Cortex of kidney (tissue), 1 donor: ENCODE measurements at places on chromosomes 1 and 21.

DNA sequence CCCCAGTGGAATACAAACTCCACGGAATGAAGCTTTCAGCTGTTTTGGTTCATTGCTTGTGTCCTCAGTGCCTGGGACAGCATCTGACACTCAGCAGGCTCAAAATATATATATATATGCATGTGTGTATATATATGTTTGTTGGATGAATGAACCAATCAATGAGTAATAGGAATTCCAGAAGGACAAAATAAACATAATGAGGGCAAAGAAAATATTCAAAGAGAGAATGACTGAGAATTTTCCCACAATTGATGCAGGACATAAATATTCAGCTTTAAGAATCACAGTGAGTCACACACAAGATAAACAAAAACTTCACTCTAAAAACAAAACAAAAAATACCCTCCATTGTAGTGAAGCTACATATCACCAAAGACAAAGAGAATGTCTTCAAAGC, 64.0 kb downstream of the CHD5 start:
- DNase-seq = no peak

GRCh38 chr1:72241397-72241796, 40.9 kb downstream of the NEGR1 start:
- no peak for DNase-seq

DNA sequence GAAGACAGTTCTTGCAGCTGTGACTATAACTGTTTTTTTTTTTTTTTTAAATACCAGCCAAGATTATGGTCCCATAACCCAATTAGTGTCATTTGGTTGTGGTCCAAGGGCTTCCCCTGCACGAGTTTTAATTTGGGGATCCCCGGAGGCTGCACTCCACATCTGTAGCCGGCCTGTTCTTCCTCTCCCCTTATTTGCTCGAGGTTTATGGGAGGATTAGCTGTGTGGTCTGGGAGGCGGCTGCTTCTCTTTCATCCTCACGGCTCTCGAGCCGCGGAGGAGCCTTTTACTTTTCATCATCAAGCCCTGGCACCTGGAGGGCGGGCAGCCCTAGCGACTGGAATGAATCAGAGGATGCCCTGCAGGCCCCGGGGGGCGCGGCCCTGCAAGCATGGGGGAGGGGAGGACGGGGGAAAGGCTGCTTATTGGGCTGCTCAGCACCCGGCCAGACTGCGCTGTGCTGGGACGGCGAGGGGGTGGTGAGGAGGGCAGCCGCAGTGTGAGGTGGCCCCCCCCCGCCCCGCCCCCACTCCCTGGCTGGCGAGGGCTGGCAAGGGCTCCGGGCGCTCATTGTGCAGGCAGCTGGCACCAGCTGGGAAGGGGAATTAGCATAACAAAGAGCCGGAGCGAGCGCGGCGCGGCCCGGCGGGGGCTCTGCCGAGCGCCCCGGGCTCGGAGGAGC, 18.5 kb downstream of the SERTAD4 start:
- no peak for DNase-seq

- DNase-seq = no peak
Observed at GRCh38 chr1:156571919-156572662, at the start of gene IQGAP3. TSS of gene IQGAP3 (minus strand) at chr1:156572565. CDS start at chr1:156572529, 36 bp downstream.

DNA sequence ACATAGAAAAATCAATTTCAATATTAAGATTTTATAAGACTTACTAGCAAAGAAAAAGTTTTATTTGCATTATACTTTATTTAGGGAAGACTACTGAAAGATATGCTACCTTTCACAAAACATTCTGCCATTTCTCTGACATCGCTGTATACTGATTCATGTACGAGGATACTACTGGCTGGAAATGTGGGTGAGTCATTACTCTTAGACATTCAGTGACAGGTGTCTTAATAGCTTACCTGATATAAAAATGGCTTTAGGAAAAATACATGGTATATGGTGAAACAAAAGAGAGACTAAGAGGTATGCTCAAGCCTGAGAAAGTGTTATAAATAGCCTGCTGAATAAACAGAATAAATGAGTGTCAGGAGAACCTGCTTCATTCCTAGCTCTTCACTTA, 73.0 kb upstream of the EXO1 start:
- DNase-seq = no peak

GRCh38 chr1:208985231-208985630, 598.3 kb upstream of the CAMK1G start:
- DNase-seq = no peak

- DNase-seq = no peak
Observed at GRCh38 chr1:7455796-7456721, 315.0 kb upstream of the VAMP3 start.

DNA sequence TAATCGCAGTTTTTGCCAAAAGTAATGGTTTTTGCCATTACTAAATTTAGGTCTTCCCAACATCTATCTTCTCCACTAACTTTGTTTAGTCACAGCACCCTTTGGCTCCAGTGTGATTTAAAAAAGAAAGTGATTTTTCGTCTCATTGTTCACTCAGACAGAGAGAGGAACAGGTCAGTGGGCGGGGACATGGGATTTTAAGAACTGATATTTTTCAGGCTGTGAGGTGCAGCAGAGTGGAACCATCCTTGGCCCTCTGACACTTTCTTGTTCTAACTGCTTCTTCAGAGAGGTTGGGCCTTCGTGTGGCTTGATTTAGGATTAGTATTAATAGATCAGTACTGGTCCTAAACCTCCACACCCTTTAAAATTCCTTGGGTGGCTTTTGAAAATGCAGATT, 38.8 kb downstream of the CASQ2 start:
- DNase-seq = no peak

DNA sequence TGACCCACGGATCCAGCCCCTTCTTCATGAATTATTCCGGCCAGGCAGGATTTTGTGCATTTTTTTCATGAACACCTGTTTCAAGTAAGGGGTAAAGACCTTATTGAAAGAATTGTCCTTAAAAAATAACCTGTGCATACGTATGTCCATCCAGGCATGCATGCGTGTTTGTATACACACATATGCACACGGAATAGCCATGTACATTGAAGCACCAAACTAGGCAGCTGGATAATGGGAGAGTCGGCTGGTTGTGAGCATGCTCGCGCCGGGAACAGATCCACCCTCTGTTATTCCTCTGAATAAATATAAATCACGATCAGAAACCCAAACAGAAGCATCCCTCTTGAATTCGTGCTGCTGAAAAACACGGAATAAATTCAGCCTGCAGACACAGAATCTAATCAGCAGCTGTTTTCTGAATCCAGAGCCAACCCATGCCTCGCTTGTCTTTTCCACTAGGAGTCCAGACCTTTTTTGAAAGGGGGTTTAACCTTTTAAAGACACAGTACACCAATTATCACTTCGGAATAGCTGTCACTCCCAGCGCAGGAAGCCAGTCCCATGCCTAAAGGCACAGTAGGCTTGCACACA, at the start of gene HIVEP3:
TSS of gene HIVEP3 (minus strand) at position 473 of the 594 bp plus-strand sequence.
- no peak for DNase-seq

DNA sequence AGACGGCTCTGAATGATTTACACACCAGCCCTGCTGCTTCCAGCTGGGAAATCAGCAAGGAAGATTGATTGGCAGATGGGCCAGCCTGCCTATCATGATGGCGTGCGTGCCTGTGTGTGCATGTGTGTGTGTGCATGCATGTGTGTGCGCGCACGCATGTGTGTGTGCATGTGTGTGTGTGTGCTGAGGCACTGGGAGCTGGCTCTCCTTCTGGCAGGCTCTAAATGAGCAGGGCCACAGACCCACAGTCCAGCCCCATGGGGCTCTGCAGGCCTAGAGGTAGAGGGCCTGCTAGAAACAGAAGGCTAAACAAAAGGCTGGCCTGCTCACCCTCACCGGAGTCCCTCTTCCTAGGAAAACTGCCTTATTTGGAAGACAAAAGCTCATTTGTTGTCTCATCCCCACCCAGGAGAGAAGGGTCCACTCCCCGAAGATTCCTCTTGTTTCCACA, 6.0 kb downstream of the KLHDC8A start:
- no peak for DNase-seq

DNA sequence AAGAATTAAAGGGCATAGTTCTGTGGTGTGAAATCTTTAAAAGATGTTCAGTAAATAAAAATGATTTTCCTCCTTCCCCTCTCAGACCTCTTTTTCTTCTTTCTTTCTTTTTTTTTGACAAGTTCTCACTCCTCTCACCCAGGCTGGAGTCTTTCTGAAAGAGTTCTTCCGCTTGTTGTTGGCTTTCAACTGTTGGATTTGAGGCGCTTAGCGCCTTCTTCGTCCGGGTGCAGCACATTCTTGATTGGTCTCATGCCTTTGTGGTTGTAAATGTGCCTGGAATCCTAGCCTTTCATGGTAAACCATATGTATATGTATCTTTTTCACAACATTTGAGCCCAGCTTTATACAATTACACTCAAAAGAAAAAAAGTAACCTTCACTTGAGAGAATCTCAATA, 980 bp upstream of the METTL18 start:
- no peak for DNase-seq

DNA sequence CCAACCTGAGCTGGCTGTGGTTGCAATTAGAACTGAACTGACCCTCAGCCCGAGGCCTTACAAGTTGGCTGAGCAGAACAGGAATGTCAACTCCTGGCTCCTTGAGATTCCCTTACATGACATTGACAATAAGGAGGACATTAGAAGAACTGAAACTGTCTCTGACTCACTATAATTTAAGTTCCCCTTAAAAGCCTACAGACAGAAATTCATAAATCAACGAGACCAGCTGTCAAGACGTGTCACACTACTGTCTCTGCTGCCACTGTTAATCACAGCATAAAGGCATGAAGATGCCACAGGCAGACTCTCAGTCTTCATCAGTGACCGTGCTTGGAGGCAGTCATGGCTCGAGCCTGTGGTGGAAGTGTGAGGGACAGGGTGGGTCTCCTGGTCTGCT, 168.8 kb downstream of the GABPA start:
- no peak for DNase-seq

DNA sequence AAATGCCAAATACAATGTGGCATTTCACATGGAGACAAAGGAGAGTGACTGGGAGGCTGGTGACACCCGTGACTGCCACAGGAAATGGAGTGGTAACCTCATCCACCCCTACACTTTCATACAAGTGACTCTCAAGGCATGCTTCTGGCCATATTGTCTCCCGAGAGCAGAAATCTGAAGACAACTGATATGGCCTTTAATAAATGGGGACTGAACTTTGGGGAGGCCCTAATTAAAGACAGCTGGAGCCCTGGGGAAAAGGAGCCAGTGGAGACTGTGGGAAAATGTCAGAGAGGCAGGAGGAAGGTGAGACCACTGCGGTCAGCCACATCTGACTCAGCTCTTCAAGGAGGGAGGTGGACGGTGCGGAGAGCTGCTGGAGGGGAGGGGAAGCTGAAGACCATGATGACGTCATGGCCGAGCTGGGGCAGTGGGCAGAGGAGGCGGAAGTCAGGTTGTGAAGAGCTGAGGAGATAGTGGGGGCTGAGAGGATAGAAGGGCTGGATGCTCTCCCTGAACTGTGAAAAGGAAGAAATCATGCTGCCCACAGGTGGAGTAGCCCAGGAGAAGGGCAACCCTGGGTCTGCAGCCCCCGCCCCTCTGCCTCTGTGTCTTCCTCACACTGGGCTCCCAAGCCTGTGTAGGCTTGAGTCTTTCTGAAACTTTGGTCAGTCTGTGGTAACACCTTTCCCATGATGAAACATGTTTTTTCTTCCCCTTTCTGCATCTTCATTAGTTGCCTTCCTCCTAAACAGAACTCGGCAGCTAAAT, 14.0 kb upstream of the NCF2 start:
- DNase-seq = no peak

DNA sequence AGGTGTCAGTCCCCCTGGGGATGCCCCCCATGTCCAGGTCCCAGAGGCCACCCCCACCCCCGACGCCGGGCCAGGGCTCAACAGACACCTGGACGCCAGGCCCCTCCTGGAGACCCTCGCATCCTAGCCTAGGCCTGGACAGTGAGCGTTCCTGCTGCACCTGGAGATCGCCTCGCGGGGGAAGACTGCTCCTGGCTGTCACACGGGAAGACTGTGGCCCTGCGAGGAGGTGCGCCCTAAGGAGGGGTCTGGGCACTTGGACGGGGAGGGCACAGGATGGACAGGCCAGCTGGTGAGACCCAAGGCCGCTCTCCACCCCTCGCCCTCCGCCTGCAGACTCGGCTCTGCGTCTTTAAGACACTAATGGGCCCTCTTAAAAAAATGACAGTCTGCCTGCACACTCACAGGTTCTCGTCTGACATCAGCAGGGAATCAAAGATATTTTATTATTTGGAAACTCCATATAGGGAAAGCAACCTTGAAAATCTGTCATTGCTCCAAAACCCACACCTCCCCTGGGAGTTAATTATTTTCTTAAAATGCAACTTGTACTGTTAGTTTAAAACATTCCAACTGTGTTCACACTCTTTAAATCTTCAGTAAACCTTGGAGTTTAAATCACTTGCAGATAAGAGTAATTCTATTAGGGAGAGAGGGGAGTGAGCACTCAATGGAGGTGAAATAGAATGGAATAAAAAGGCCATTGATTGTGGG, 45.6 kb upstream of the ACTRT2 start:
- no peak for DNase-seq

DNA sequence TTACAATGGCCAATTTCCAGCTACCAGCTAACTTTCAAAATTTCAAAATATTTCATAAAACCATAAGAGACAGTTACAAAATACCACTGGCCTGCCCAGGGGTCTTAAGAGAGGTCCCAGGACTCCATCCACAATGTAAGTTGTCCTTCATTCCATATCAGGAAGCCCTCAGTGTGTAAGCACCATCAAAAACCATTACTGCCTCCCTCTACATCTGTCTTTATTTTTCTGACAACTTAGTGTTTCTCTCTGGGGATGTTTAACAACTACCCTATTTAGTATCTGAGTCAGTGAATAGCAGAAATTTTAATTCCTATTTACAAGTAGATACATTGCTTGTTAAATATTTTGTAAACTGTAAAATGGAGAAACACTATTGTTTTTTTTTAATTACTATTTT, 339.3 kb upstream of the ADAMTS5 start:
- no peak for DNase-seq

- no peak for DNase-seq
Observed at GRCh38 chr1:76901158-76901767, 34.0 kb downstream of the ST6GALNAC5 start.

- no peak for DNase-seq
Observed at GRCh38 chr1:27299385-27300271, 22.3 kb upstream of the TMEM222 start.

- no peak for DNase-seq
Observed at GRCh38 chr1:243315893-243316292, 60.1 kb downstream of the SDCCAG8 start.

GRCh38 chr1:61170328-61171238, 88.2 kb downstream of the NFIA start:
- DNase-seq = no peak

DNA sequence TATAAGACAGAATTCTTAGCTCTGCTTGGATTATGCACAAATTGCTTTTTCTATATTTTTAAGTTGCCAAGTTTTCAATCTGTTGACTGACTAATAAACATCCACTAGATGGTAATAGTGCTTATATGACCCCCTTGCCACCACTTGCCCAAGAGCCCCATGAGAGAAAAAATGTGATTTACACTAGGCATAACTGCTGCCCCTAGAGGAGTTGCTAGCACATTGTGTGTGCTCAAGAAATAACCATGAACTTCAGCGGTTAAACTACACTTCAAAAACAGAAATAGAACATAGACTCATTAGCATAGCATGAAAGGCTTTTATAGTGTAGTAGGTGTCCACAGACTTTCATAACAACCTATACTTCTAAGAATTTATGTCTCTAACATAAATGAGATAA, 61.4 kb downstream of the BRINP3 start:
- no peak for DNase-seq

GRCh38 chr1:67644566-67644965, 40.4 kb upstream of the GADD45A start:
- DNase-seq = no peak

GRCh38 chr1:212430955-212431394, 1.7 kb upstream of the NENF start:
- DNase-seq = no peak

- DNase-seq = no peak
Observed at GRCh38 chr21:35933466-35933865, 126.9 kb downstream of the SETD4 start.
